CD4-positive, alpha-beta T cell treated with Interleukin-6 at 100 ng/mL for 8 hours (primary cell): ENCODE measurements at places on chromosomes 4 and X.
A peak's percentile ranks its signal among the peaks of the same experiment; 100 is the strongest.

- DNase-seq, result no peak
Observed at GRCh38 chr4:140718241-140718952, 37.8 kb downstream of the TBC1D9 start.

DNA sequence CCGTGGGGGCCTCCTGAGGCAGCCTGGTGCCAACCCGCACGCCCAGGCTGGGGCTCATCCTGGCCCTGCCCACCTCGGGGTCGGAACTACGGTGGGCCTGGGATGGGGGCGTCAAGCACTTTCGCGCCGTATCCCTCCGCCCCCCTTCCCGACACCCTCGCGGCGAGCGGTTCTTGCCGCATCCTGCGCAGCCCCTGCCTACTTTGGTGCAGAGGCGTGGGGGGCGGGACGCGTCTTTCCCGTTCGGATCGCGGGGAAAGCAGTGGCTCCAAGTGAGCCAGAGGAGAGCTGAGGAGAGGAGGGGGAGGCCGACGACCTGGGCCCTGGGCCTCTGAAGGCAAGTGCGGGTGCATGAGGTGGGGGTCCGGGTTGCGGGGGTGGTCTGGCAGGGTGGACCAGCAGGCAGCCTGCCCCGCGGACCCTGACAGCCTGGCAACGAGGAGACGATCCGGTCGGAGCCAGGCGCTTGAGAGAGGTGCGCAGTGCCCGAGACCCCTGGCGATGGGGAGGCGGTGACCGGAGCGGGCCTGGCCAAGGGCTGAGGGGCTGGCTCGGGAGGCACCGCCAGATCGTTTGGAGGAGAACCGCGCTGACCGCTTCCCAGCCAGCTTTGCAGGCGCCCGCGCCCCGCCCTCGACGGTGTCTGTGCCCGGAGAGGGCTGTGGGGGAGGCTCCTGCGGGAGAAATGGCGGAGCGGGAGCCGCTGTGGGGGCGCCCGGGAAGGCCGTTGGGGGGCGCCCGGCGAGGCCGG is at the start of gene GPRASP2:
TSS of gene GPRASP2 (plus strand) at position 233 of the 751 bp plus-strand sequence. CDS start 2,422 bp downstream, outside the sequence.
- no peak for DNase-seq

DNA sequence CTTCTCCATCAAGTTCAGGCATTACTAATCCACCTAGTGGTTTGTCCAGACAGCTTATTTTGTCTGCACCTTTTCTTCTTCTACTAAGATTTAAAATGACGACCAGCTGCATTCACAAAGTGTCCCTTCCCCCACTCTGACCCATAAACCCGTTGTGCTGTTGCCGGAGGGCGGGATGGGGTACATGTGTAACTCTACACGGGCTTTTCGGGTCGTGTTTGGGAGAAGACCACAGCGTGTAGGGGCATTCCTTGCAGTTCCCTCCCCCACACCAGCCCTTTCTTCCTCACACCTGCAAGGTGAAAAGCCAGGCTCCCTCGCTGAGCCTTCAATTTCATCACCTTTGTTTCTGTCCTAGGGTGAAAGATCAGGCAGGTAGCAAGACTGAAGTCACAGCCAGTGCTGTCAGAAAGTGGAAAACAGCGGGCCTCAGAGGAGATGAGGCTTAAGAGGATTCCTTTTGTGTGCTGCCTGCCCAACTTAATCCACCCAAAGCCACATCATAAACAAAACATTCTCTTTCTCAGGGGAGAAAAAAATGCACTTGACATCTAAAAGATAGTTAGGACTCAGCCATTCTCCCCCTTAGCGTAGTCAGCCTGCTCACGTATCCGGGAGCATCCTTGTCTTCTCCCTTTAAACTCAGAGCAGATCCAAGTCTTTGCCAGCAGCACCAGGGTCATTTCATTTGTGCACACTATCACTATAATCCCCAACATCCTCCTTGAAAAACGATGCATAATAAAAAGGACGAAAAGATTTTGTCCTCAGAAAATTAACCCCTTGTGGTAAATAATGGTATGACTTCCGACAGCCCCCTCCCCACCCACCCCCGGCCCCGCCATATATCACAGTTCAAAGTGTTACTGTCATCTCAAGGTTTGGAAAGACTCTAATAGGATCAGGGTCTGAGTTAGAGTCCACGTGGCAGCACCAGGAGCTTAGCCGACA is 599.0 kb downstream of the RAB28 start:
- DNase-seq, result no peak

DNA sequence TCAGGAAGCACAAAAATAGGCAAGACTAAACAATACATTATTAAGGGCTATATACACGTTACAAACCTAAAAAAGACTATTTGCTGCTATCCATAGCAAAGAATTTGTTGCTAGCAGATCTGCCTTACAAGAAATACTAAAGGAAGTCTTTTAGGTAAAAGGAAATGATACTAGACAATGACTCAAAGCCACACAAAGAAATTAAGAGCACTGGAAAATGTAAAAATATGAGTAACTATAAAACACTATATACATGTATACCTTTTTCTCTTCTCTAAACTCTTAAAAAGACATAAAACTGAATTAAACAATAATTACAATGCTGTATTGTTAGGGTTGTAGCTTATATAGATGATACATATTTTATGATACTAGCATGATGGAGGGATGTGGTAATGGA is 25.7 kb downstream of the SLC9A7 start:
- no peak for DNase-seq

GRCh38 chr4:159047478-159048165 is 55.3 kb upstream of the RAPGEF2 start:
- DNase-seq, result no peak

GRCh38 chr4:25901030-25901430 is 13.0 kb upstream of the SMIM20 start:
- DNase-seq, result no peak

DNA sequence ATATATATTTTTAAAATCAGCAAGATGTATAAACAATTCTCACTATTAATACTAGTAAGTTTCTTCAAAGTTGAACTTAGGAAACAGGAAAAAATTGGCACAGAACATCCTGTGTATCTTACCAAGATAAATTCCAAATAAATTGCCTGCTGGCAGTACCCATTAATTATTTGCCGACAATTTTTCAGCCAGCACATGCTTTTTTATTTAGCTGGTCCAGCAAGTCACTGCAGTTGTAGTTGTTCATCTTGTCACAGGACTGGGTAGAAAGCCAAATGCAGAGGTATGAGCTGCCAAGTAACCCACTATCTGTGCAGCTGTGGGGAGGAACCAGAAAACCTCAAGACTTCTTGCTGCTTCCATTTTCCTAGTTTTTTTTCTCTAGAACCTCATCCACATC is 113.4 kb downstream of the PACRGL start:
- no peak for DNase-seq

DNA sequence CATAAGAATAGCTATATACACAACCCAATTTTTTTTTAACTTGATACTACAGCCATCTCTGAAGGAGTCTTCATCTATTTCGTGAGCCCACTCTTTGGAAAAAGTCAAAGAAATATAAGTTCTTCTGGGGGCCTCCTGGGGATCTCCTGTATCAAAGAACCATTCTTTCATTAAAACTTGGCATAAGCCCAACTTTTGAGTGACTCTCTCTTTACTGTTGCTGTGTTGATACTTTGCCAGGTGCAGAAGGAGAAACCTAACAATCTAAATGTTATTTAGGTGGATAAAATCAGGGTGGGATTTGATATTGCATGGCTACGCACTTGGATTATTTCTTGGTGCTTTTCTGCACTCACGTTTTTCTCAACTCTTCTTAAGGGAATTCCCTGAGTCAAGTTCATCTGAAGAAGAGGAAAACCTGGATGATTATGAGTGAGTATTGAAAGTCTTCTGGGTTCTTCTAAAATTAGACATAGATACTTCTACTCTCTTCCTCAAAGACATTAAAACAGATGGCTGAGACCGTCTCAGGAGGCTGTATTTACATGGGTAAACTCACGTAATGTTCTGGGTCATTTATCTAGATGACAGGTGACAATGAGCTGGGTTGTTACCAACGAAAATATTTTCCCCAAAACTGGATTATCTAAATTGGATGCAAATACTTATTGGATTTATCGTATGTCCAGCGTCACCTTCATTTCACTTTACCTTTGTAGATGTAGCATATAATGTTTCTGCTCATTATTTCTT is 25.2 kb downstream of the BMX start:
- DNase-seq, result no peak

- DNase-seq, result no peak
Observed at GRCh38 chr4:54784161-54784671, 126.5 kb downstream of the KIT start.

DNA sequence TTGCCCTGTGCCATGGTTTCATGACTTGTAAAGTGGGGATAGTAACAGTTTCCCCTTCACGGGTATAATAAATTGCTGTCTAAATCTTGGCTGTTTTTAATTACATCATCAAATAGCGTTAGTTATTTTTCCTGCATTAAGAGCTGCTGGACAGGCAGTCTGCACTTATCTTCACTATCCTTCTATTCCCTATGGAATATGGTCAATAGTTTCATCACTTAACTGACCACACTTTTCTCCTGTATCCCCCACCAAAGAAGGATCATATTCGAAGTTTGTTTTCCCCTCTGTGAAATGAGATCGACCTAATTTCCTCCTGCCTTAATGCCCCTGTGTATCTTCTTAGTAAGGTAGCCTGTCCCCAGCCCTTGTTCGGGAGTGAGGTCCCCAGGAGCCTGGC is 133.2 kb downstream of the SHROOM3 start:
- DNase-seq, result no peak

DNA sequence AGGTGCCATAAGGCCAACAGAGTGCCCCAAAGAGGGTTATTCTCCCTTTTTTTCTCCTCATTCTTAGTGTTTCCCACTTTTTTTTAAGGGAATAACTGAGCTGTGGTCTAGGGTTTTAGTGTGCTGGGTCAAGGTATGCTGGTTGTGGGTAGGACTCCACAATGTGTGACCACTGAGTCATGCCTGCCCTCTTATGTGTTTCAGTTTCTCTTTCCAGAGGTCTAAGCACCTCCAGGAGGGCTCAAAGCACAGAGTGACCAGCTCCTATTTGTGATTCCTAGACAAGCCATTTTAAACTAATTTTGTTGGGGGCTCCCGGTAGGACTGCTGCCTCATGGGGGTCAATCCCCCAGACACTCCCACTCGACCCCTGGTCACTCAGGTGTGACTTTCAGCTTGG is 80.5 kb upstream of the GC start:
- DNase-seq, result no peak

DNA sequence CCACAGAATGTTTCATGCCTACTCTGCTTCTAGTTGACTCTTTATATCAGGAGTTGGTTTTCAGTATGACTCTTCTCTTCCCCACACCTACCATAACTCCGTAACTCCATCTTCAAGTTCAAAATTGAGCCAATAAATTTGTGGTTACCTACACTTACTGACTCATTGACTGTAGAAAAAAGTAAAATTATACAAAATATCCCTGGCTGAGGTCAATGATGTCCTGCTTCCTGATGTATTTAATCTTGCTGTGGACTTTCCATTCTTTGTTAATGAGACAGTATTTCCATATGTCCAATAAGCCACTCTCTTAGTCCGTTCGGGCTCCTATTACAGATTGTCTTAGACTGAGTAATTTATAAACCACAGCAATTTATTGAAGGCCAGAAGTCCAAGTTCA is 9.9 kb upstream of the NLGN4X start:
- no peak for DNase-seq

GRCh38 chrX:68807818-68808217 is 21.0 kb upstream of the EFNB1 start:
- DNase-seq, result no peak

DNA sequence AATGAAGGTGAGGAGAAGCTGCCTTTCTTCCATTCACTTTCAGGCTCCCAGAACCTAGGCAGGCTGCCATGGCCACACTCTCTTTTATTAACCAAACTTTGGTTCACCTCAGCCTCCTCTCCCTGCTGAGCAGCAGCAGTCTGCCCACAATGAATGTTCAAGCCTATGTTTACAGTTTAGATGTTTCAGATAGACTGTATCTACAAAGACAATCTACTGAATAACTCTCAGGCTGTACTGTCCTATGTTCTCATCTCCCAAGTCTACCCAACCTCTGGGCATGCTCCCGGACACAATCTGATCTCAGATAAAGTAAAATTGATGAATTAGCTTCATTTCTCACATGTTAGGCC is 59.2 kb upstream of the TMEM164 start:
- DNase-seq, result no peak

DNA sequence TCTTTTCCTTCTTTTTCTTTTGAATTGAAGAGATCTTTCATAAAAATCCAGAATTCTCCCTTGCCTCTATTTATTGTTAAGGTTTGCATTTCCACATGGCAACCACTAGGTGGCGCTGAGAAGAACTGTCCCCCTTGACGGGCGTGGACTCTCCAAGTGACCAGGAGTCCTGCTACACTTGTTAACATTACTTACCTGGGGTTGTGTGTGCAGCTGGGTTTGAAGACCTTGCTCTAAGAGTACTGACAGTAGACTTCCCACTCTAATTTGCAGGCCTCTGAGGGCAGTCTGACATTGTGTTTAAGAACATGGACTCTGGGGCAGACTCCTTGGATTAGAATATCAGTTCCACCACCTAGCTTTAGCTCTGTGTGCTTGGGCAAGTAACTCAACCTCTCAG is 52.8 kb downstream of the GPRIN3 start:
- peak; percentile 40 for DNase-seq

GRCh38 chr4:157838366-157838765 is 334.5 kb downstream of the GASK1B start:
- no peak for DNase-seq

- peak; percentile 47 for DNase-seq
Observed at GRCh38 chrX:153662266-153662665, 11.3 kb downstream of the PNCK start.

- no peak for DNase-seq
Observed at GRCh38 chr4:165740911-165741310, 132.1 kb upstream of the TLL1 start.

- DNase-seq, result no peak
Observed at GRCh38 chr4:83431200-83431599, 24.4 kb downstream of the HELQ start.

DNA sequence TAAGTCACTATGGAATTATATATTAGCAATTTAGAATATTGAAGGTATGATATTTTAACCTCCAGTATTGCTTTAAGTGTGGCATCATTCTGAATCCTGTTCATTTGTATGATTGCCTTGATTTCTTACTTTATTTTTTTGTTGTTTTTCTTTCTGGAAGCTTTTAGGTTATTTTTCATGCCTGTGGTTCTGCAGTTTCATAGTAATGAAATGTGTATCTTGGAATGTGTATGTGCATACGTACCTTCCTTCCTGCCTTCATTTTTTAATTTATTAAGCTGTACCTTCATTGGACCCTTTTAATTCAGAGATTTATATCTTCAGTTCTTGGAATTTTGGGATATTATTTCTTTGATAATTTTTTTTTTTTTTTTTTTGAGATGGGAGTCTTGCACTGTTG is 22.1 kb downstream of the CPEB2 start:
- no peak for DNase-seq
